ENCODE measurements at places on chromosomes 4 and X.
A peak's percentile ranks its signal among the peaks of the same experiment; 100 is the strongest.

DNA sequence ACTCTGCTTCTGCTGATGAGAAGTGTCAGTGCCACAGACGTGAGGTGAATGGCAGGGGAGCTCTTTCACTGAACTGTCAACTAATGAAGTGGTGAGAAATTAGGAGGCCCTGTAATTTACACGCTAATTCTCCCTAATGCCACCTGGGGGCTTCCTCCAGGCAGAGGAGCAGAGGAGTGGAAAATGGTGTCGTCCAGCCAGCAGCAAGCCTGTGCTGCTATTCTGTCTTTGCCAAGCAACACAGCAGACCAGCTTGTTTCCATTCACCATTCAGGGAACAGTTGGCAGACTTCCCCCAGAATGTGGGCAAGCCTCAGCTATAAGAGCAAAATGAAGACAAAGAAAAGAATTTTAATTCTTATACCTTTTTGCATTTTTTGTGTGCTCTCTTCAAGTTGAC lies 245.2 kb upstream of the TET2 start:
- no peak for DNase-seq

GRCh38 chr4:40124690-40125089 lies 68.0 kb downstream of the N4BP2 start:
- DNase-seq, result peak; percentile 48

- no peak for DNase-seq
These were observed 12.8 kb upstream of the F8A1 start for GRCh38 chrX:154873329-154873728.

- DNase-seq, result no peak
These were observed 75.7 kb downstream of the FAM114A1 start for GRCh38 chr4:38943343-38943742.

DNA sequence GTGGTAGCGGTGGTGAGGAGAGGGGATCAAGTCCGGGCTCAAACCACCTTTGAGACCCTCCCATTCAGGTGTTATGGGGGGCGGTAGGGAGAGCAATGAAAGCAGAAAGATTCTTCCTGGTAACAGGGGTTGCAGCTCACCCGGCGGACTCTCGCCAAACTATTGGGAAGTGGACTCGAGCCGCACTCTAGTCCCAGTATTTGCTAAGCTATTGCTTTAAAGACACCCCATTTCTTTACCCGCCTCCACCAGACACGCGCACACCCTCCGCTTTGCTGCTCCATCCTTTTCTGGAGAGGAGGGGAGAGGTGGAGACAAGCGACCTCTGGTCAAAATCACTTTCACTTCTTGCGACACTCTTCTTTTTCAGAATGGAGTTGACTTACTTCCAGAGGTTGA lies 625 bp upstream of the GABRA4 start:
- no peak for DNase-seq

- peak; percentile 71 for DNase-seq
These were observed 53.4 kb downstream of the IRF2 start for GRCh38 chr4:184420881-184421416.

DNA sequence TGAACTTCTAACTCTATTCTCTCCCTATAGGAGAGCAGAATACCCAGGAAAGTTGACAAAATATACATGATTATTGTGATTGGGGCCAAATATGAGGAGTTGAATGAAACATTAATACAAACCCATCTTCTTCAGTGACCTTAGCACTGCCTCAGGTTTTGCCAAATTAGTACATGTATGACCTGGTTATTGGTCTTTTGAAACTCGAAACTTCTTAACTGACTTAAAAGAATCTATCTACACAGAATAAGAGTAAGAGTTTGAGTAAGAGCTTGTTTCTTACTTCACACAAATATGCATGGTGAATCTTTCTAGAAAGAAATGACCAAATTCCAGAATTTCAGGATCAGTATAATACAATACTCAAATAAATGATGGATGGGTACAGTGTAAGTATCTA lies 213.0 kb upstream of the GK2 start:
- no peak for DNase-seq

- no peak for DNase-seq
These were observed 41.8 kb upstream of the HS3ST1 start for GRCh38 chr4:11470438-11471045.

DNA sequence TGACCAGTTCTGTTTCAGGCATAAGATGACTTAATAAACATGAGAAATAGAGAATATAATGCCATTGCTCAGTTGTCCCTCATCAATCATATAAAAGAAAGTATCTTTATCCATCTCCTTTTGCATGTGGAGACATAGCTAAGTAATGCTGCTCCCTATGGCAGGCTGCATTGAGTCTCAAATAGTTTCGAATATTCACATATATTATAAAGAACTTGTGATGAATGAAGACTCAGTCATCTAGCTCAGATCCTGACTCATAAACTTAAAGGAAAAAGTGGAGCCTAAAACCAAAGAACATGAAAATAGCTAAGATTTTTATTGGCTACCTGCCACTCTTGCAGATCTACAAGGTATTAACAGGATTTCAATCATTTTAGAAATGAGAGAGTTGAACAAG lies 11.7 kb upstream of the TLL1 start:
- DNase-seq, result no peak

DNA sequence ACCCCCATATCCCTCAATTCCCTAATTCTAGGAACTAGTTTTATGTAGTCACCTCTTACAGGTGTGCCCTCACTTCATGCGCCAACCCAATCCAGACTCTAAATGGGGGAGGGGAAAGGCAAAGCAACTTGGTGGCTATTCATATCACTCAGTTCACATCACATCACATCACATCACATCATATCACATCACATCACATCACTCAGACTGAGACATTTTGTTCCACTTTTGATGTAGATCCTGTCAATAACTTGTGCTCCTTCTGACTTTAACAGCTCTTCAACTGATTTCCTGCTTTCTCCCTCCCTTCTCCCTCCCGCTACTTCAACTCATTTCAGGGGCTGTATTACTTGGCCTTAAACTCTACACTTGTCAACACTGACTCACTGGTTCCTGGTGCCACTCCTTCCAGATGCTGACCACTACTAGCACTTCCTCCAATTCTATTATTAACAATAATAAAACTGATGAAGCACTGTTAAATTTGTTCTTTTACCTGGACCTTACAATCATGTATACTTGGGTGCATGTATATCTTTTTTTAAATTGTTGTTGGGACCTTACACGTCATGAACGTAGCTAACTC lies 29.1 kb upstream of the PLS3 start:
- no peak for DNase-seq

DNA sequence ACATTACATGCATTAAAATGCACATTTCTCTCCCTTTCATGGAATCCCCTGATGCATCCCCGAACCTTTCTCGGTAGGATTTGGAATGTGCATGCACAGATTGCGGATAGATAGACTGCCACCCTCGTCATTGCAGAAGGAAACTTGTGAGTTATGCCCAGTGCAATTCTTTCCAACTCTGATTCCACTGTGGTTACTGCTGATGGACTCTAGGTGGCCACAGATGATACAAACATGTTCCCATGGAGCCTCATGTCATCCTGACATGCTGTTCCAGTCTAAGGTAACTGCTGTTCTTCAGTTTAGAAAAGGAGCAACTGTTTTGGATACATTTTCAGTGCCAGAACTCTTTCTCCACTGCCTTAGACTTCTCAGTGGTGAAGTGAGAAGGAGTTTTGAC lies 9.1 kb upstream of the VCX3B start:
- no peak for DNase-seq

DNA sequence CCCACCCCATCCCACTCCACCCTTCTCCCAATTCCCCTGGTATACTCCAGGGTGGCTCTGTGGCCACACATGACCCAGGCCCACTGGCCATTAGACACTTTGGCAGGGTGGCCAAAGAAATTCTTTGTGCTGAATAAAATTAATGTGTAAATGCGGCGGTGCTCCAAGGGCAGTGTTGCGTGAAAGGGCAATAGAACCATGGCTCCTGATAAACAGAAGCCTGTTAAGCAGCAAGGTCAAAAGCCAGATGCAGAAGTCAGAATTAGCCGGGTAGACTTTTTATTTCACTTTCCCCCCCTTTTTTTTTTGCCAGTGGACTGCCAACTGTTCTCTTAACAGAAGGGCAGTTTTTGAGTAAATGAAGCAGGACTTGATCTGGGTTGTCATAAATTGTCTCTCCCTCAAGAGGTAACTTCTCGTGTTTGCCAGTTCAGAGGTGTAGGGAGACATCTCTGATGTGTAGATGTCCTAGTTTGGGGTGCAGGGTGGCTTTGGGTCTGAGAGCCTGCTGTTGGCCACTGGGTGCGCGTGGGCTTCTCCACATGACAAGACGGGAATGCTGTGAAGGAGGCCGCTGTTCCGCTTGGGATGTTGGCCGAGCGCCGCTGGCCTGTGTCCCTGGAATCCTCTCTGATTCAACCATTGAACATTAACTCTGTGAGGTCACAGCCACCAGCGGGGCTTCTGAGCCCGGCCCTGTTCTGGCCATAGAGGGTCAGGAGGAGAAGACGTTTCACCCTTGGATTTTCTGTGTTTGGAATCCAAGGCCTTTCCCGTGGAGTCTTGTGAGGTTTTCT lies 139.5 kb downstream of the TBL1X start:
- no peak for DNase-seq

DNA sequence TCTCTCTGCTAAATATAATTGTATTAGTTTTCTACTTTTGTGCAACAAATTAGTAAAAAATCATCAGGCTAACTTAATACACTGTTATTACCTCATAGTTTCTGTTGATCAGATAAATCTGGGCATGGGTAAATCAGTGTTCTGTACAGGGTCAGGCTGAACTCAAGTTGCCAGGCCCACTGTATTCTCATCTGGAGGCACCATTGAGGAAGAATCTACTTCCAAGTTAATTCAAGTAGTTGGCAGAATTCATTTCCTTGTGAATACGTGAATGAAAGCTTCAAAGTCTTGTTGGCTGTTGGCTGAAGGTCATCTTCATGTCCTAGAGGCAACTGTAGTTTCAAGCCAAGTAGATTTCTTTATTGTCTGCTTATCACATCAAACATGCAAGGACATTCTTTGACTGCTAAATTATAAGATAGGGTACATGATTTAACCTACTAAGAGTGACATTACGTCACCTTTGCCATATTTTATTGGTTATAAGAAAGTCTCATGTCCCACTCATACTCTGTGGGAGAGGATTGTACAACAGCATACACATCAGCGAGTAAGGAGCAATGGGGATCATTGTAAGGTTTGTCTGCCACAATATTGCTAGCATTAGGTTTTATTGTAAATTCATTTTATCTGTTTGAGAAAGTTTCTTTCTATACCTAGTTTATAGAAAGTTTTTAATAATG lies 1219.0 kb downstream of the ARAP2 start:
- no peak for DNase-seq

- DNase-seq, result no peak
These were observed 153.4 kb downstream of the BMPR1B start for GRCh38 chr4:94911106-94911505.

DNA sequence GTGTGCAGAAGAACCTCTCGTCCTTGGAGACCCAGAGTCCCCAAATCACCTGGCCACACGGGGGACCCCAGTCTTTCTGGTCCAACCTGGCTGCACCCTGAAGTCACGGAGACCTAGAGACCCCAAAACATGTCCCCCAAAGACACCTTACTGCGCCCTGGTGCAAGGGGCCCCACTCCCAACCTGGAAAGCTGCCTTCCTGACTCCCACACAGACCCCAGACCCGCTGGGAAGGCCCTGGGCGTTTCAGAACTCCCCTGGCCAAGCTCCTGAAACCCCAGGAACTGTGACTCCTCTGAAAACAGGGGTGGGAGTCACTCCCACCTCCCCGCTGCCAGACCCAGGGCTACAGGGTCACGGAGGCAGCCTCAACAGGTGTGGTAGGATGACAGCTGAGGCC lies 12.7 kb upstream of the SHOX start:
- DNase-seq, result no peak

DNA sequence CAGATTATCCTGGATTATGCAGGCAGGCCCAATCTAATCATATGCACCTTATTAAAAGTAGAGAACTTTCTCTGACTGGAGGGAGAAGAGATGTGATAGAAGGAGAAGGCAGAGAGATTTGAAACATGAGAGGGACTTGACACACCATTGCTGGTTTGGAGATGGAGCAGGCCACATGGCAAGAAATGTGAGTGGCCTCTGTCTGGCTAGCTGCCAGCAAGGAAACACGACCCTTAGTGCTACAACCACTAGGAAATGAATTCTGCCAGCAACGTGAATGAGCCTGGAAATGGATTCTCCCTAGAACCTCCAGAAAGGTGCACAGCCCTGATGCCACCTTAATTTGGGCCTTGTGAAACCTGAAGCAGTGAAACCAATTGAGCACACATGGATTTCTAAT lies 79.5 kb upstream of the MBNL3 start:
- no peak for DNase-seq

GRCh38 chr4:55381502-55381901 lies 14.3 kb upstream of the TMEM165 start:
- no peak for DNase-seq

DNA sequence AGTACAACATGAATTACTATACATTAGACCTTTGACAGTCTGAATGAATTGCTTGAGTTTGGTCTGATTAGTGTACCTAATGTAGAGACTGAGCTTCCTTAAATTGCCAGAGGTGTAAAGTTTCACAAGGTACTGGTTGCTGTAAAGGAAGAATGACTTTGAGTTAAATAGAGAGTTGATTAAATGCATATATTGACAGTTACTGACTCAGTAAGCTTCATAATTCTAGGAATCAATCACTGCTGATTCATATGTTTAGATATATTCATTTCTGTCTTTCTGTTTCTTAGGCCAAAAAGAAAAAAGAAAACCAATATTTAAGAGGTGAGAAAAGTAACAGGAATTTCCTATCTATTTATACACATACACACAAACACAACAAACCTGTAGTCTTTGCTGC lies 16.2 kb upstream of the ART3 start:
- no peak for DNase-seq

- no peak for DNase-seq
These were observed 148.7 kb upstream of the RASGEF1B start for GRCh38 chr4:81620442-81620841.

- no peak for DNase-seq
These were observed 603.8 kb upstream of the PCDH7 start for GRCh38 chr4:30116401-30116800.

DNA sequence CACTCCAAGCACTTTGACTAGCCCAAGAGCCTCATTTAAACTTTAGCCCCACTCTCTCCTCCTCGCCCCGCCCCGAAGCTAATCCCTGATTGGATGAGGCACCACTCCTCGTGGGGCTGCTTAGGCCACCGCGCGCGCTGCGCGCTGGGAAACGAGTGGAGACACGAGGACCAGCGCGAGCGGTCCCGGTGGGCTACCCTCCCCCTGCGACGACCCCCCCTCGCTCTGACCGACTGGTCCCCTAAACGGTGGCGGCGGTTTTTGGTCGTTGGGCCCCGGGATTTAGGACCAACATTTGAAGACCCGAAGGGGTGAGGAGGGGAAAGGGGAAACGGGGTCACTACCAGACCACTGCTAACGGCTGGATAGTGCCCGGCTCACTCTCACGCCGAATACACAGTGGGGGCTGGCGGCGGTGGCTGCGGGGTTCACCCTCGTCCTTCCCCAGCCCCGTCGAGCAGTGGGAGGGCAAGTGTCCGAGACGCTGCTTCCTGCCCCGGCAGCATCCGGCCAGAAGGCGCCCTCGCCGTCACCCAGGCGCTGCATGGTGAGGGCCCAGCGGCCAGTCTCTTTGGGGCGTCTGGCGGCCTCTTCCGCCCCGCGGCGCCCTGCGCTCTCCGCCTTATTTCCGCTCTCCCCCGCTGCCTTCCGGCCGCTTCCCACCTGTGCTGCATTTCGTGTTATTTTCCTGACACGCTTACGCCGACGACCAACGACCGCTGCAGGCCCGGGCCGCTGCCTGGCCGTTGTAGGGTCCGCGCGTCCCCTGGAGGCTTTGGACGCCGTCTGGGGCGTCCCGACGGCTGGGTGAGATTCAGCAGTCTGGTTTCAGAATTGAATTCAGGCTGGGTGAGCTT lies at the start of gene RBM46:
RBM46 (plus strand) TSS at position 147 of the 857 bp plus-strand sequence. CDS start 15,481 bp downstream, outside the sequence.
- DNase-seq, result no peak

GRCh38 chr4:119615068-119615719 lies 13.4 kb downstream of the PDE5A start:
- no peak for DNase-seq

All from CD4-positive, alpha-beta T cell treated with Interferon alpha-2 for 1 hour (primary cell).